Progenitor cell of endocrine pancreas (in vitro differentiated cells): ENCODE measurements at places on chromosomes 5 and 9.

DNA sequence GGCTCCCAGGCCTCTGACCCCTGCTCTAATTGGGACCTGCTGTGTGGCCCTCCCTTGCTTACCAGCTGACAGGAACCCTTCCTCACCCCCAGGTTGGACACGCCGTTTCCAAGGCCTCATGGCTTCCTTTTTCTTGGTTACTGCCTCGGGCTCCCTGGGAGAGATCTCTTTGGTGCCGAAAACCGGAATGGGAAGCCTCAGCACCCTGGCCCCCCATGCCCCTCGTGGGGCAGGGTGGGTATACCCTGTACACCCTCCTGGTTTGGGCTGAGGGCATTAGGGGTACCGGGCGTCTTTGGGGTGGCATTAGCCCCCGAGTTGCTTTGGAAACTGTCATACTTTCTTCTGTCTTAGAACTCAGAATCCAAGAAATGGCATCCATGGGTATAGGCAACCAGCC is 10.1 kb upstream of the LRRC14B start:
- H3K4me1 ChIP-seq, result no peaks in the 10 kb centered on the region
- H3K36me3 ChIP-seq, result peaks cover 14% of the 10 kb centered on the region
- no peak for DNase-seq
- H3K27me3 ChIP-seq, result no peaks in the 10 kb centered on the region

DNA sequence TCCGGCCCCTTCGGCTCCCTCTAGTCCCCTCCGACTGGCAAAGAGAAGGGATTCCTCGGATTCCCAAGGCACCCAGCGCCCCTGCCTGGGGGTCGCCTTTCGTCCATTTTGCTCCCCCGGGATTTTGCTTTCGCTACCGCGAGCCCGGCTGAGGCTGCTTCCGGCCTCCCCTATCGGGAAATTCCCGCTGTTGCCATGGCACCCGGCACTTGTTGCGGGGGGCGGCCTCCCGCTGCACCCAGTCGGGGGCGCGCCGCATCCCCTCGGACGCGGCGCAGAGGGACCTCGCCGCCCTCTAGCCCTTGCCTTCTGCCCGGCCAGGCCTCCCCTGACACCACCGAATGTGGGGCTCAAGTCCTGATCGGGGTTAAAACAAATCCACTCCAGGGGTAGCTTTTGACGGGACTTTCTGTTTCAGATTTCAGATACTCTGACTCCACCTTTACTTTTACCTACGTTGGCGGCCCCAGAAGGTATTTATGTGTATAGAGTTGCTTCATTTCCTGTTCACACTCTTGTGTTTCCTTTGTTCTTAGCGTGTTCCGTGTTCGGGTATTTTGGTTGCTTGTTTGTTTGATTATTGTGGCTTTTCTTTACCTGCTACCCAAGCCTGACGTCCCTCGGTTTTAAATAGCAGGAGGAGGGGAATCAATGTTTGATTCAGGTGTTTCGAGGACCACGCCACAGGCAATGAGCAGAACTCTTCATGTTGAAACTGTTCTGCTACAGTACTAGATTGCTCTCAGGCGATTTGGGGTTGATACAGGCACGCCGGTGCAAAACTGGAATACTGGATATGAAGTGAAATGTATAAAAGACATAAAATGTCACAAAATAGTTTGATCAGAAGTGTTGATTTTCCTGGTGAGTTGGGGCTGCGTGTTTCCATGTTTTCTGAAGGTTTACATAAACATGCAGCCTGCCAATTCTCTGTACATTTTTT is 1.5 kb downstream of the PARP8 start:
- no peaks in the 10 kb centered on the region for H3K36me3 ChIP-seq
- peak overlapping the region; percentile 99 for H3K27ac ChIP-seq
- H3K4me1 ChIP-seq, result peaks cover 24% of the 10 kb centered on the region
- H3K27me3 ChIP-seq, result peaks cover 7% of the 10 kb centered on the region
- H3K4me3 ChIP-seq, result peak overlapping the region; percentile 98

DNA sequence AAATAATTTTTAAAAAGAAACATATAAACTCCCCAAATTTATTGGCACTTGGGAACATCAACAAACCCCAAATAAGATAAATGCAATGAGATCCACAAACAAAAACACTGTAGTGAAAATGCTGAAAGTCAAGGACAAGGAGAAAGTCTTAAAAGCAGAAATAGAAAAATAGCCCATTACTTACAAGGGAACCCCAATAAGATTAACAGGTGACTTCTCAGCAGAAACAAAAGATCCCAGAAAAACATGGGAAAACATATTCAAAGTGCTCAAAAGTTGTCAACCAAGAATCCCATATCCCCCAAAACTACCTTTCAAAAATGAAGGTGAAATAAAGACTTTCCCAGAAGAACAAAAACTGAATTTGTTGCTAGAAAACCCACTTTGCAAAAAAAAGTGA is 40.0 kb downstream of the FANCC start:
- H3K27ac ChIP-seq, result no peak overlapping the region
- no peaks in the 10 kb centered on the region for H3K27me3 ChIP-seq
- no peak overlapping the region for H3K4me3 ChIP-seq
- peaks cover 1% of the 10 kb centered on the region for H3K36me3 ChIP-seq
- H3K4me1 ChIP-seq, result no peaks in the 10 kb centered on the region

DNA sequence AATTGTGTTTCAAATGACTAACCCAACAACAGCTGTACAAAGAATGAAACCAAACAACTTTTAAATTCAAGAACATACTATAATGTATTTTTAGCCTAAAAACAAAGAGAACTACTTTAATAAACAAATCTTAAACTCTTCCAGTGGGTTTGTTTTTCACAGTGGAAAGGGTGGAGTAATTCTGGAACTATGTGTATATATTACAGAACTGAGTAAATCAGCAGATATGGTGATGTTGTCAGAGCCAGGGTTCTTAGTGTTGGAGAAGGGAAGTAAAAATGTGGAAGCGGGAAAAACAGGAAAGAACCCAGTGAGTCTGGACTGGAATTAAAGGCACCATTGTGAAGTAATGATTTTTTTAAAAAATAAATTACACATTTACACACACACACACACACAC is 144.9 kb downstream of the CDK5RAP2 start:
- H3K4me1 ChIP-seq, result no peaks in the 10 kb centered on the region
- DNase-seq, result no peak

- no peaks in the 10 kb centered on the region for H3K4me1 ChIP-seq
- no peak overlapping the region for H3K4me3 ChIP-seq
- no peak for DNase-seq
- H3K27me3 ChIP-seq, result peaks cover 8% of the 10 kb centered on the region
- no peaks in the 10 kb centered on the region for H3K36me3 ChIP-seq
Observed at GRCh38 chr5:5983261-5983980, 394.9 kb downstream of the MED10 start.
